ENCODE measurements at places on chromosomes 5 and 9.
A peak's percentile ranks its signal among the peaks of the same experiment; 100 is the strongest.

- DNase-seq, result no peak
Observed at GRCh38 chr9:12464910-12465512, 228.2 kb upstream of the TYRP1 start.

- DNase-seq, result no peak
Observed at GRCh38 chr9:89940625-89941024, 335.8 kb downstream of the GADD45G start.

DNA sequence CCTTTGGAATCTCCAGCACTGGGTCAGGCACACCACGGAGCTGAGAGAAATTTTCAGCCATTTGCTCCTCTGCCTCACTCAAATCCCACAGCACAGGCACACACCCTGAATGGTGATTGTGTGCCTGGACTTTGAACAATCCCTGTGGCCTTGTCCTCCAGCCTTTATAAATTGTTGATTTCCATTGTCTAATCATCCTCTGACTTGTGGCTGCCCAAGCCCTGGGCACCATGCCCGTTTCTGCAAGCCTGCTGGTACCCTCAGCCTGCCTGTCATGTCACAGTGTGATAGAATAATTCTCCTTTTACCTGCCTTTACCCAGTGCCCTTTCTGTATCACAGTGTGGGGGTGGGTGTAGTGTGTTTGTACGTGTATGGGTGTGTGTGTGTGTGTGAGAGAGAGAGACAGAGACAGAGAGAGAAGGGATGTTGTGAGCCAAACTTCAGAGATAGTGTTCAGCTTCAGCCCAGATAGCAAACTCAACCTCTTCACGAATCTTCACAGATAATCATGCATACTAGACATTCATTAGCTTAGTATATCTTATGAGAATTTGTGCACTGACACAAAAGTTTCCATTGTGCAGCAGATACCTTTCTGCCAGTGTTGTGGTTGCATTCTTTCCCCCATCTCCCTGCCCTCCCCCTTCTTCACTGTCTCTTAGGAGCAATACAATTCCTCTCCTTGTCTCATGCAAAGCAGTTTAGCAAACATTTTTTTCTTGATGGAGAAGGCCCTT, 27.8 kb upstream of the SLC44A1 start:
- no peak for DNase-seq

DNA sequence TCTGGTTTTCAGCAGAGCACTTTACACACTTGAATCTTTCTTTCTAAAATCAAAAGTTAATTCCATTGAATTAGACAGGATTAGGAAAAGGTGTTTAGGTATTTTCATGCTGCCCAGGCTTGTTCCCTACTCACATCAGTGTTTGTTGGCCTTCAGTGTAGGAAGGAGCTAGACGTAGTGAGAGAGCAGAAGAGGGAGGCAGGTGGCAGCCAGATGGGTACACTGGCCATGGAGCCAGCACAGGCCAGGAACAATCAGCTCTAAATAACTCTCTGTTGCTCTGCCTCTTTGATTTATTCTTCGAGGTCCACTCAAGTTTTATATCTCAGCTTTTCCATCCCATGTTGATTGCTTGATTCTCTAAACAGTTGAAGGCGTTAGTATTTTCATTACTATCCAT, 529.6 kb downstream of the PSAT1 start:
- no peak for DNase-seq

- peak; percentile 25 for DNase-seq
Observed at GRCh38 chr5:32076699-32077695, 97.1 kb downstream of the GOLPH3 start.

DNA sequence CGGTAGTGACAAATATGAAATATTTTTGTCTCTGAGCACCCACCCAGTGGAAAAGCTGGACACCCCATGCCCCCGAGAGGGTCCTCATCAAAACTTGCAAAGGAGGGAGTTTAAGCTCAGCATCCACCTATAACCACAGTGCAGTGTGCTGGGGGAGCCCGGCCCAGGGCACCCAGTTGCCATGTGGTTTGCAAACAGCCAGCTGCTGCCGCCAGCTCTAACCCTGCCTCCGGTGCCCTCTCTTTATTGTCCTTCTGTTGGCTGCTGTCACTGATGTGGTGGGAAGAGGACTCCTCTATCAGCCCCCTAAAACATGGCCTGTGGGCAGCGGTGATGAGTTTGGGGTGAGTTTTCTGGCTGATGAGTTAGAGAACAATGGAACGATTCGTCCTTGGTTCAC, 160.9 kb upstream of the MVB12B start:
- no peak for DNase-seq

DNA sequence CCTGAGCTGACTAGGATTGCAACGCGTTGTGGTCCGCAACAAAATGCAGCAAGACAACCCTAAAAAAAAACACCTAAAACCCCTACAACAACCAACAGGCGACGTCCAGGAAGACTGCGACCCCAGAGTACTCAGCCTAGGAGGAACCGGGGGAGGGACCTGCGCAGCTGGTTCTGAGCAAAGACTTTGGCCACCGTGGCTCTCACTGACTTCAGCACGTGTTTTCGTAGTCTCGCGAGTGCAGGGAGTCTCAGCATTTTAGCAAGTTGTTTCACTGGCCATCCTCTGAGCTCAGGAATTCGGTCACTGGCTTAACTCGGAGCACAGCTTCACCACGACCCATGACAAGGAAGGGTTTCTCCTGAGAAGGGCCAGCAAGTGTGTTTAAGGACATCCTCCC, 8.6 kb upstream of the ZDHHC11 start:
- DNase-seq, result no peak

- DNase-seq, result peak; percentile 66
Observed at GRCh38 chr5:39176759-39177630, 42.4 kb downstream of the FYB1 start.

DNA sequence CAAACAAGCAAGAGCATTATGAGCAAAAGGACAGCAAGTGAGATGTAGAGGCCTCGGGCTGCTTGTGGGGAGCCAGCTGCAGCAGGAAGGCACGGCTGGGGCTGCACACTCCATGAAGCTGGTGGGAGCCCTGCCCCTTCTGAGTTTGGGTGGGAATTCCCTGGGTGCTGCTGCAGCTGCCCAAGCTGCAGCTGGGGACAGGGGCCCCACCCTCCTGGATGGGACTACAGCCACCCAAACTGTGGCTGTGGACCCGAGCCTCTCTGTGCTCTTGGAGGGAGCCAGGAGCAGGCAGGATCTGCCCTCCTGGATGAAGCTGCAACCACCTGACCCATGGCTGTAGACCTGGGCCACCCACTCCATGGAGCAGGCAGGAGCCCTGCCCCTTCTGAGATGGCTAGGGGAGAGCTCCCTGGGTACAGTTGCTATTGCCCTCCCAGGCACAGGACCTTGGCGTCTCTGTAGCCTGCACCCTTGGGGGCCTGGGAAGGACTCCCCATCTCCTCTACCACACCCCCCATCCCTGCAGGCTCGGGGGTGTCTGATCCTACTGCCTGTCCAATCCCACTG, 159.1 kb downstream of the ERCC6L2 start:
- no peak for DNase-seq

- DNase-seq, result no peak
Observed at GRCh38 chr5:82105457-82105856, 133.6 kb downstream of the ATG10 start.

GRCh38 chr9:83598487-83598886, 24.5 kb upstream of the IDNK start:
- DNase-seq, result no peak
